ENCODE measurements at places on chromosomes 2 and 18.

DNA sequence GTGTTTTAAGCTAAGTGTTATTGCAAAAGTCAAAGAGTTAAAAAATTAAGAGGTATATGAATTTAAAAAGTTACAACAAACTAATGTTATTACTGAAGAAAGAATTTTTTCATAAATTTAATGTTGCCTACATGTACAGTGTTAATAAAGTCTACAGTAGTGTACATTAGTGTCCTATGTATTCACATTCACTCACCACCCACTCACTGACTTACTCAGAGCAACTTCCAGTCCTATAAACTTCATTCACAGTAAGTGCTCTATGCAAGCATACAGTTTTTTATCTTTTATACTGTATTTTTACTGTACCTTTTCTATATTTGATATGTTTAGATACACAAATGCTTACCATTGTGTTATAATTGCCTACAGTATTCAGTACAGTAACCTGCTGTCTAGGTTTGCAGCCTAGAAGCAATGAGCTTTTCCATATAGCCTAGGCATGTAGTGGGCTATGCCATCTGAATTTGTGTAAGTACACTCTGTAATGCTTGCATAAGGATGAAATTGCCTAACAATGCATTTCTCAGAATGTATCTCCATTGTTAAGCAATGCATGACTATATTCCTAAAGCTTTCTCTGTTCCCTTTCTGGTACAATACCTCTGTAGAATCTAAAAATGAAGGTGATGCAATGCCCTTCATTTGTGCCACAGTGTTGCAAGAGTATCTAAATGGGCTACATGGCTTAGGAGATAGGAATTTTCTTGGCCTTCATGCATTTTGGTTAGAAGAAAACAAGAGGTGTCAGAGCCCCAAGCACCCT lies 370.8 kb upstream of the NT5C1B start:
- no peak for DNase-seq

DNA sequence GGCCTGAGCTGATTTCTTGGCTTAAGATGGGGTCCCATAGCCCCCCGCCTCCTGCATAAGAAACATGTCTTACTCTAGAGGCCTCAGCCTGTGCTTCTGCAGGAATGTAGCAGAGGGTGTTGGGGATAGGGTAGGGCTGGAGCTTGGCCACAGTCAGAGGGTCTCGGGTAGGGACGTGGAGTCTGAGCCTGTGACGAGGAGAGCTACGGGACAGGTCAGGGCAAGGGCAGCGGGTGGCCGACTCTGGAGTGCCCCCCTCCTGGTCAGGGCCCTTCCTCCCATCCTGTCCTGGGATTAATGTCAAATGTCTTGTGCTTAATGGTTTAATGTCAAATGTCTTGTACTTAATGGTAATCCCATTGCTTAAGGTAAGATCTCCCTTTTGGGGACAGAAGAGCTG lies 130.4 kb downstream of the GLI2 start:
- DNase-seq, result no peak

DNA sequence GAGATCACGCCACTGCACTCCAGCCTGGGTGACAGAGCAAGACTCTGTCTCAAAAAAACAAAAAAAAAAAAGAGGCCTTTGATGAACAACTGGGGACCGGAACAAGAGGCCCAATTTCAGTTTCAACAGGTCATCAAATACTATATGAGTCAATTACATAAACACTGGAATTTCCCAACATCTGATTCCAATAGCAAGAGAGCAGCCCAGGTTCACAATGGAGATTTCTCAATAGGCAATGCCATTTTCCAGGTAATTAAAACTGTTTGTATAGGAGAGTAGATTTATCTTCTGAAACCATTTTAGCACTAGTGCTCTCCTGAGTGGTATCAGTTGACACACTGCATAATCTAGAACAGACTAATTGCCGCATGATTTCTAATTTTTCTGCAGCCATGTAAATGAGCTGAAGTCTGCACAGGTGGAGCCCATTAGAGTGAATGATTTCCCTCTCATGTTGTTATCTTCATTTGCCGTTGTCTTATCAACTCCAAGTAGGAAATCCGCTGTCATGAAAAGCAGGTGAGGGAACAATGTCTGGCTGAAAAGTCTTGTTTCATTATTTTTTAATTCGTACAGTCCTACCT lies 264.1 kb upstream of the MEIS1 start:
- no peak for DNase-seq

DNA sequence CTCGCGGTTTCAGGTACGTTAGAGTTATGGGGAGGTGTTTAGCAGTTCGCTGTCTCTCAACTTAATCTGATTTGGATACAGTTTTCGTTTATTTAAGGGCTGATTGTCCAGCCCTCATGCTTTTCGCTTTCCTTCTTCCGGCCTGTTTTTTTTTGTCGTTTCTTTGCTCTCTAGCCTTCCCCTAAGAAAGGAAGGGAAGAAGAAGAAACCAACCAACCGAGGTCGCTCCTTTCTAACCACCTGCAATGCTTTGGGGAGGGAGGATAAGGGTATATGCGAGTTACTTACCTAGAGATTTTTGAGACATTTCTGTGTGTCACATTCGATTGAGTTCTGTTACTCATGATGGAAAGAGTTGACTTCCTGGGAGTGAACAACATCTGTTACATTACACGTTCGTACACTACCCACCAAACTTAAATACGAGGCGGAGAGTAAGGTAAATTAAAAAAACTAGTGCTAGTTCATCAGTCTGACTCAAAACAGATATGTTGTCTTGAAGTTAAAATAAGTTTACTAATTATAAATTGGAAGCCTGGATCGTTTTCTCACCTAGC lies 918 bp downstream of the EIF5B start:
- DNase-seq, result no peak

DNA sequence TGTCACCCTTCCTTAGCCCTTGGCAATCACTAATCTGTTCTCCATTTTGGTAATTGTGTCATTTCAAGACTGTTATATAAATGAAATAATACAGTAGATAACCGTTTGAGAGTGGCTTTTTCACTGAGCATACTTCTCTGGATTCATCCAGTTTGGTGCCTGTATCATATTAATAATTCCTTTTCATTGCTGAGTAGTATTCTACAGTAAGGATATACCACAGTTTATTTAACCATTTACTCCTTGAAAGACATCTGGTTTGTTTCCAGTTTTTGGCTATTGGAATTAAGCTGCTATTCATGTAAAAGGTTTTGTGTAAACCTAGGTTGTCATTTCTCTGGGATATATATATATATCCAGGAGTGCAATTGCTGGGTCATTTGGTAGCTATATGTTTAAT lies 44.6 kb upstream of the TGFA start:
- no peak for DNase-seq

DNA sequence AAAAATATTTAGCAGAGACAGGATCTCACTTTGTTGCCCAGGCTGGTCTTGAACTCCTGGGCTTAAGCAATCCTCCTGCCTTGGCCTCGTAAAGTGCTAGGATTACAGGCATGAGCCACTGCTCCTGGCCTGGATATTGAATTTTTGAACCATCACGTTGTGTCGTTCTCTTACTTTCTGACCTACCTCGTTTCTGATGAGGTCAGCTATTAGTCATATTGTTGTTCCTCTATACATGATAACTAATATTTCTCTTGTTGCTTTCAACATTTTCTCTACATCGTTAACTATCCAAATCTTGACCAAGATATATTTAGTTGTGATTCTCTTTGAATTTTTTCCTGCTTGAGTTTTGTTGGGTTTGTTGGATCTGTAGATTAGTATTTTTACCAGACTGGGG lies 541.3 kb upstream of the SOX11 start:
- DNase-seq, result no peak

Data from stimulated activated naive CD8-positive, alpha-beta T cell treated with anti-CD3 and anti-CD28 coated beads, Interleukin-15, Interleukin-2, amounts not matched to agents 100 U/mL and 50 U/mL, for 24 hours (primary cell).